ENCODE measurements at places on chromosomes 13 and 19.

DNA sequence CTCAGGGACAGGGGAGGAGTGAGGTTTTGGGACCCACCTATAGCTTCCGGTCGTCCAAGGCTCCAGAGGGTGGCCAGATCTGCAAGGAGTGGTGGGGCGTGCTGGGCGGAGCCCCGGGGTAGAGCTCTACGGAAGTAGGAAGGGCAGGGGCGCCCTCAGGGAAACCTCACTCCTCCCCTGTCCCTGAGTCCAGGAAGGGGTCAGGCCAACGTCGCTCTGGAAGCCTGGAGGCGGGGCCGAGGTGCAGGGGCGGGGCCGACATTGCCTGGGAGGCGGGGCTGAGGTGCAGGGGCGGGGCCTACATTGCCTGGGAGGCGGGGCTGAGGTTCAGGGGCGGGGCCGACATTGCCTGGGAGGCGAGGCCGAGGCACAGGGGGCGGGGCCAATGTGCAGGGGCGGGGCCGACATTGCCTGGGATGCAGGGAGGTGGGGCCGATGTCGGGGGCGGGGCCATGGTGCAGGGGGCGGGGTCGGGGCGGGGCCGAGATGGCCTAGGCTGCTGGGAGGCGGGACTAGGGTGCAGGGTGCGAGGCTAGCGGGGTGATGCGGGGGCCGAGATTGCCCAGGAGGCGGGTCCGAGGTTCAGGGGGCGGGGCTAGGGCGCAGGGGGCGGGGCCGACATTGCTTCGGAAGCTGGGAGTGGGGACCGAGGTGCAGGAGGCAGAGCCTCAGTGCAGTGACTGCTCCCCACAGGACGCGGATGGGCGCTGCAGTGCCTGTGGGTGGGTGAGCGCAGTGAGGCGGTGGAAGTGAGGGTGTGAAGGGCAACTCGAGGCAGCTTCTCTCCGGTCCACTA, 4.9 kb upstream of the PALM start:
- peak; percentile 98 for DNase-seq

DNA sequence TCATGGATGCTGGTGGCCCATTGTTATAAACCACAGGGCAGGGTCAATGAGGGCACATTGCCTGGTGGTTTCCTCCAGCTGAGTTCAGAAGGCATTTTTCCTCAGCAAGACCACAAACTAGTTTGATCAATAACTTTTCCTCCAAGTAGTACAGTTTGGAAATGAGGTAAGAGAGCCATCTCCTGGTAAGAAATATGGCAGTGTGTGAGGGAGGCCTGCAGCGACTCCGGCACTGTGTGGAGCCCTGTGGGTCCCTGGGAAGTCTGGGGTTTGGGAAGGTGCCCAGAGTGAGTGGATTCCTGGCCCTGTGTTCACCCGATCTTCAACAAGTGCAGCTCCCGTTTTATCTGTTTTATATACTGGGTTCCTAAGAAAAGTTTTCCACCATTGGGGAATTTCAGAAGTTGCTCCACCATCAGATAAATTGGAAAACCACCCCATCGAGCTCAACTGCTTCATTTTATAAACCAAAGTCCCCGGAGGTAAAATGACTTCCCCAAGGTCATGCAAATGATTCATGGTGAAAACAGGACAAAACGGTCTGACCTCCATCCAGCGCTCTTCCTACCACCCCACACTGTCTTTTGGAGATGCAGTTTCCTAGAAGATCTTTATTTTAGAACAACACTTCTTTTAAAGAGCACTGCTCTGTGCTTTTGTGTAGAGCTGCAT, 148.4 kb downstream of the KATNAL1 start:
- DNase-seq = no peak

DNA sequence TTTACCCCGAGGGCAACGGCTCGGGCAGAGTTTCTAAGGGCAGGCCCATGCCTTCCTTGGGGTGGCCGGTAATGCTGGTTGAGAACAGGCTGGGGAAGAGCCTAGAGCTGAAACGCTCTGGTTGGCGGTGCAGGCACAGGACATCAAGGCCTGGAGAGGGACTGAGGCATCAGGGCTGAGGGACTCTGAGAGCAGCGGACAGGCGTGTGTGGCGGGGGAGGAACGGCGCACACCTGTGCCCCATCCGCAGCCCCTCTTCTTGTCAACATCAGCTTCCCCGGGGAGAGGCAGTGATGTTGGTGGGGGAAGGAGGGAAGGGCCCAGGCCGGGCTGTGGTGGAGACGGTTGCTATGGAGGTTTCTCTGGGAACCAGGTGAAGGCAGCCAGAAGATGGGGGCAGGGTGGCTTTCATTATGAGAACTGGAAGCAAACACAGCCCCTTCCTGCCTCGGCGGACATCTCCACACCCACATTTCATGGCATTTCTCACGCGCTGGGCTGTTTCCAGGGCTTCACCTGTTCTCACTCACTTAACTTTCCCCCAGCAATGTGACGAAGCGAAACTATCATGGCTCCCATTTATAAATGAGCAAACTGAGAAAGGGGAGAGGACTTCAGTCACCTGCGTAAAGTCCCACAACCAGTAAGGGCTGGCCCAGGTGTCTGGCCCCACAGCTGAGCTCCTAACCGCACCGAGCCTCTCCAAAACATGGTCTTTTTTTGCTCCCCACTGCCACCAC, 8.2 kb upstream of the ATF5 start:
- DNase-seq = no peak

- no peak for DNase-seq
Observed at GRCh38 chr19:8361921-8362793, 1.8 kb upstream of the ANGPTL4 start.

- DNase-seq = no peak
Observed at GRCh38 chr13:80149736-80150135, 191.2 kb downstream of the SPRY2 start.

DNA sequence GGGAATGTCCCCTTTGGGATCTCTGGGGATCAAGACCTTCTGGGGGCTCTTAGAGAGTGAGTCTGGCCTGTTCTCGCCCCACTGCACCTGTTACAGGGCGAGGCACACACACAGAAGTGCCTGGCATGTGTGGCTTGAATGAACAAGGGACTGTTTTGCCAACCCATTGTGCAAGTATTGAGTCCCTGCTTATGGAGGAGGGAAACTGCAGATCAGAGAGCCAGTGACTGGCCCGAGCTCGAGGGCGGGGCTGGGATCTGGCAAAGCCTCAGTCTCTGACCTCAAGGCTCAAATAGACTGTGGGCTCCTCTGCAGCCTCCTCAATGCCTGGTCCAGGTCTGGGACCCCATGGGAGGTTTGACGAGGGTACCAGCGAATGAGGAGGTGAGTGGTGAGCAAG, 5.5 kb downstream of the RAVER1 start:
- no peak for DNase-seq

GRCh38 chr13:72586518-72586917, 140.9 kb downstream of the MZT1 start:
- DNase-seq = no peak

- no peak for DNase-seq
Observed at GRCh38 chr13:75902166-75903104, 266.3 kb downstream of the LMO7 start.

GRCh38 chr13:85742355-85742754, 56.9 kb downstream of the SLITRK6 start:
- no peak for DNase-seq

GRCh38 chr19:6833166-6833790, 54.1 kb upstream of the ADGRE1 start:
- DNase-seq = no peak

- DNase-seq = no peak
Observed at GRCh38 chr19:42407816-42408175, 17.7 kb upstream of the CNFN start.

DNA sequence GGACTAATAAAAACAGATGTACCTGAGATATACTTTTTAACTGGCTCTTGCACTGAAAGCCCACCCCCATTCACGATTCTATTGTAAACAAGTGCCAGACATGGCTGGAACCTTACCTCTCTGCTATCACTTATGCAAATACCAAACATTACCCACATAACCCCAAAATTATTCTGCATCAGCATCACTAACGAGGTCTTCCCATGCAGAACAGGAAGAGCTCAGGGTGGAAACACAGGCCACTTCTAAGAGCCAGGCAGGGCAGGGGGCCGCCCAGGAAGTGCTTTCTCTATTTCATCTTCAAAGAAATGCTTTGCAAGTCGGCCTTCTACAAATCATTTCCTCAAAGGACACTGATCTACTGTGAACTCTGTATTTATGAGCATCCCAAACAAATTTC, 7.3 kb downstream of the IRS2 start:
- no peak for DNase-seq

All from Kasumi-1 (cell line).